CD8-positive, alpha-beta memory T cell (primary cell): ENCODE measurements at places on chromosomes 2 and 18.

- DNase-seq: no peak
These were observed 22.2 kb upstream of the ASNSD1 start for GRCh38 chr2:189639007-189639609.

GRCh38 chr18:5434425-5434824 is 109.4 kb downstream of the EPB41L3 start:
- DNase-seq: no peak

GRCh38 chr18:77250926-77251729 is 1.5 kb downstream of the GALR1 start:
- no peak for DNase-seq

DNA sequence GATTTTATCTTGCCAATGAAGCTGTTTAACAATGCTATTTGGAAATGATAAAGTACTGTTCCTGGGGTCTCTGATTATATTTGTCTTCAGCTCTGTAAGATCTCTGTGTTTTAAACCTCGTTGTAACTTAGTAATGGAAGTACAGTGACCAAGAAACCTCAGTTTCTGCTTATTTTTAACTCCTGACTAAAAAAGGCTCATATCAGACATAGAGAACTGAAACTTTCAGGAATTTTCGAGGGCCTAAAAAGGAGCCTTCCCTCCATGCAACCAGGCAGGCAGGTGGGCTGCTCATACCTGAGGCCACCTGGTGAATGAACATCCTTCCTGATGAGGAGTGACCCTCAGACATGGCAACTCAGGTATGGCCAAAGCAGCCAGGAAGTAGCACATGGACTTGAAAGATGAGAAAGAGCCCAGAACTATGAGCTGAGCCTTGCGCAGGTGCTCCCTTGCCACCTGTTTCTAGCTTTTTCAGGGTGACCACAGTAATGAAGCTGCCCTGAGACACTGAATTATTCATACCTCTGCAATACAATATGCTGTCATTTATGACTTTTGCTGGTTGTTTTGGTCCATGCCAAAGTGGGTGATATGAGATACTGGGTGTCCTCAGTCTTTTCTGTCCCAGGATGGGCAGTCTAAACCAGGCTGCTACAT is 23.9 kb downstream of the MYO3B start:
- no peak for DNase-seq

GRCh38 chr2:42906111-42906556 is 113.8 kb upstream of the HAAO start:
- DNase-seq: no peak

GRCh38 chr2:196244966-196245365 is 73.6 kb upstream of the STK17B start:
- no peak for DNase-seq

DNA sequence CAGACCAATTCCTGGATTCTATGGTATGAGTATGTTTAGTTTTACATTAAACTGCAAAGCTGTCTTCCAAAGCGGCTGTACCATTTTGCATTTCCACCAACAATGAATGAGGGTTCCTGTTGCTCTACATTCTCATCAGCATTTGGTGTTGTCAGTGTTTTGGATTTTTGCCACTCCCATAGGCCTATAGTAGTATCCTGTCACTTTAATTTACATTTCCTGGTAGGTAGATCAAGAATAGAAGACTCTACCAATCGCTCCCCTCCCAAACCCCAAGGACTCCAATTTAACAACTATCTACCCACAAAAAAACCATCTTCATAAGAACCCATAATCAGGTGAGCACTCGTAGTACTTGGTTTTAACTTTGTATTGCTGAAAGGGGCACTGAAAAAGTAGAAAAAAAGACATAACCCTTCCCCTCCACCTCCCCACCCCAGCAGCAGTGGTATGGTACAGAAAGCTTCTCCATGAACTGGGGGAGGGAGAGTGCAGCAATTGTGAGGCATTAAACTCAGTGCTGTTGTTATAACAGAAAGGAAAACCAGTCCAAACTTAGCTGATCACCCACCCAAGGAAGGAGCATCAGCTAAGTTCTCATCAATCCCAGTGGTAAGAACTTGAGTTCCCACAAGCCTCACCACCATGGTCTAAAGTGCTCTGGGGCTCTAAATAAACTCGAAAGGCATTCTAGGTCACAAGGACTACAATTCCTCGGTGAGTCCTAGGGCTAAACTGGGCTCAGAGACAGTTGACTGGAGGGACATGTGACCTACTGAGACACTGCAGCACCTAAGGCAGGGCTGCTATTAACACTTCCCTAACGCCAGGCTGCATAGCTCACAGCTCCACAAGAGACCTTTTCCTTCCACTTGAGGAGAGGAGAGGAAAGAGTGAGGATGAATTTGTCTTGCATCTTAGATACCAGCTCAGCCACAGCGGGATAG is 35.5 kb upstream of the CYTIP start:
- no peak for DNase-seq

GRCh38 chr18:49811151-49811938 is 2.0 kb downstream of the ACAA2 start:
- no peak for DNase-seq

DNA sequence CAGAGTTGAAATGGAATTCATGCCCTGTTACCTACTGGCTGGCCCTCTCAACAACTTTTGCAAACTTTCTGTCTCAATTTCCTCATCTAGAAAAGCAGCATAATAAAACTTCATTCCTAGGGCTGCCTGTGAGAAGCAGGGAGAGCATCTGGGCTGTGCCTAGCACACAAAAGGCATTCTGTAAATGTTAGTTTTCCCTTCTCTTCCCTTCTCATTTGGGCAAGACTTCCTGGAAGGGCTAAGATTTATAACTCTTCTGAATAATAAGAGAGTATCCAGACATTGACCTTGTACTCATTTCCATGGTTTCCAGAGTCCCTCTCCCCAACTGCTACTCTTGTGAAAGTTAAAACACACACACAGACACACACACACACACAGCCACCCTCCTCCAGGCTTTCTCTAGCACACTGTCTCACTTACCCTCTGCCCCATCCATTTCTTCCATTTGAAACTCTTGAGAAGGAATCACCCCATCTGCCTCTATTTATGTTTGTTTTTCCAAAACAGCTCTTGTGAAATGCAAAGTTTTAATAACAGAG is 302.1 kb downstream of the SMAD2 start:
- no peak for DNase-seq

- peak; percentile 52 for DNase-seq
These were observed 3.2 kb downstream of the PIGN start for GRCh38 chr18:62183578-62184195.

DNA sequence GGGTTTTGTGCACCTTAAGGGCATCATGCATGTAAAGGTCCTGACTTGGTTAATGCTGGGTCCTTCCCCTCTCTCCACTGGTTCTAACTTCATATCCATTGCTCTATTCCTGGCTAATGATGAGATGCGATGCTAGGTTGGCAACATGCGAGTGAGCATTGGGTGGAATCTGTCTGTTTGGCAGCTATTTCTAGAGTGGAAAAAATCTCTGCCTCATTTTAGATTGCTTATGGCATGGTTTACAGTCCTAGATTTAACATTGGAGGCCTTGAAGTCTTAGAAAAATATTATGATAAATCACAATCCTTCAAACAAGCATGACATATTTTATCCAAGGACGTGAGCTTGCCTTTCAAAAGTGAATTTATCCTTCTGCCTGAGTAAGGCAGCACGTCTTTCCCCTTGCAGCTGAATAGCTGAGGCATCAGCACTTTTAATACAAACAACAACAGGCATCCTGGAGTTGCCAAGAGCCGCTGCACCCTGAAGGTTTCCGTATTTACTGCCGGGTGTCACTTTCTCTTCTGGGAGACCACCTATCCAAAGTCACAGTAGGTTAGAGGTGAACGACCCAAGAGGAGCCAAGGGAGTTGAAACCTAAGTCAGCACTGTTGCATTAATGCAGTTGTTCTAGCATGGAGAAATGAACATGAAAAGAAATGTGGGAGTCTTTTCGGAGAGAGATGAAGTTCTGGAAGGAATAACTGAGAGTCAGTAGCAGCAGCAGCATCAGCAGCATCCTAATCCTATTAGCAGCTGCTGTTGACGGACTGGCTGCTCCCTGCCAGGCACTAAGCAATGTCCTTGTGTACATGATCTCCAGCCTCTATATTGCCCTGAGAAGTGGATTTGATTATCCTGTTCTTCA is 78.4 kb downstream of the MAPK4 start:
- no peak for DNase-seq

DNA sequence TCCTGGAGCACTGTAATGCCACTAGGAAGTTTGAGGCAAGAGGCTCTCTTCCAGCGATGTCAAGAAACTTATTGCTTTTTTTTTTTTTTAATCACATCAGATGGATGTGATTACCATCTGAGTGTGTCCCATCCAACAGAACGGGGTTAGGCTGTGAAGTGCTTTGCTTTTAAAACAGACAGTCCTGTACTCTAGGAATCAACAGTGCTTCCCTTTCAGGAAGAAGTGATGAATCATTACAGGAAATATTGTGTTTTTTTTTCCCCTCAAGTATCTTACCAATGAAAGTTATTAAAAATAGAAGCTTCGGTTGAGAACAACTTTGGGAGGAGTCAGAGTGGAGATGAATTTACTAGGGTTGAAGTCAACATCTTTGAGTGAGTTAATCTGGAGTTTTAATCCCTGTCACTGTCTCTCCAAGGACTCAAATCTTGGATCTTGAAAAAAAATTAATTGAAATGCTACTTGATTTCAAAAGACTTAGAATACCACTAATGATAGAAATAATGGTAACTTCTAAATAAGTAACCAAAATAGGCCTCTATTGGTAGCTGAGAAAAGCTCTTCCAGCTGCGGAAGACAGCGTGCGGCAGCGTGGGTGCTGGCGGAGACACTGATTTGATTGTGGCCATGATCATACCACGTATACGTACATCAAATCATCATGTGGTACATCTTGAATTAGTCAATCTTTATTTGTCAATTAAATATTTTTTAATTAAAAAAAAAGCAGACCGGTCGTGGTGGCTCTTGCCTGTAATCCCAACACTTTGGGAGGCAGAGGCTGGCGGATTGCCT is 45.5 kb downstream of the GATA6 start:
- no peak for DNase-seq

- no peak for DNase-seq
These were observed 5.0 kb upstream of the MYL12B start for GRCh38 chr18:3256693-3257626.

DNA sequence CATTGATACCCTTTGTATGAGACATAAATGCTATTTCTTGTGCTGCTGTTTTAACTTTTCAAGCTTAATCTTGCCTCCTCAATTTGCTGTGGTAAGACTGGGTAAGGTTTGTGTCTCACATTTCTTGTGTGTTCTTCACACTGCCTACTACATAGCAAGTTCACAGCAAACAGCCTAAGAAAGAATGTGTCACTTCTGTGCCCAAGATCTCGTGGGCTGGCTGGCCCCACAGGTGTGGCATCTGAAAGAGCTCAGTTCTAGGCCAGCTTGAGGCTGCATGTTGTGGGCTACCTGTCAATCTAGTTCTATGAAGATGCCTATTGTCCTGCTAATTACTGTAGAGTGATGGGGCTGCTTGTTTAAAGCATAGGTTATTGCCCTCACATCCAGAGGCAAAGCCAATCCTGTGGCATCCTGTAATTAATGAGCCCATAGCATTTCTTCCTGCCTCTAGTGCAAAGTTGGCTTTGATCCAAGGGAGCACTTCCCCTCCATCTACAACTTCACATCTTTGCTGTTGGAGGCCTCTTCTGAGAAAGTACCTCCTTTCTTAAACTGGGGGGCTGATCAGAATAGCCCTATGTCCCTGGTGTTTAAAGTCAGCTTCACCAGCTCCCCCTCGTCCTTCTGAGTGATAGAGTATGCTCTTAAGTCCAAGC is 40.9 kb upstream of the ASPRV1 start:
- DNase-seq: no peak

DNA sequence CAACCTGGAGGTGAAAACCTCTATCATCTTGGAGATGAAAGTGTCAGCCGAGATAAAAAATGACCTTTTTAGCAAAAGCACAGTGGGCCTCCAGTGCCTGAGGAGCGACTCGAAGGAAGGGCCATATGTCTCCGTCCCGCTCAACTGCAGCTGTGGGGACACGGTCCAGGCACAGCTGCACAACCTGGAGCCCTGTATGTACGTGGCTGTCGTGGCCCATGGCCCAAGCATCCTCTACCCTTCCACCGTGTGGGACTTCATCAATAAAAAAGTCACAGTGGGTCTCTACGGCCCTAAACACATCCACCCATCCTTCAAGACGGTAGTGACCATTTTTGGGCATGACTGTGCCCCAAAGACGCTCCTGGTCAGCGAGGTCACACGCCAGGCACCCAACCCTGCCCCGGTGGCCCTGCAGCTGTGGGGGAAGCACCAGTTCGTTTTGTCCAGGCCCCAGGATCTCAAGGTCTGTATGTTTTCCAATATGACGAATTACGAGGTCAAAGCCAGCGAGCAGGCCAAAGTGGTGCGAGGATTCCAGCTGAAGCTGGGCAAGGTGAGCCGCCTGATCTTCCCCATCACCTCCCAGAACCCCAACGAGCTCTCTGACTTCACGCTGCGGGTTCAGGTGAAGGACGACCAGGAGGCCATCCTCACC is 90.2 kb downstream of the SH3BP4 start:
- no peak for DNase-seq

- no peak for DNase-seq
These were observed 10.6 kb upstream of the SNORC start for GRCh38 chr2:232859385-232859916.

DNA sequence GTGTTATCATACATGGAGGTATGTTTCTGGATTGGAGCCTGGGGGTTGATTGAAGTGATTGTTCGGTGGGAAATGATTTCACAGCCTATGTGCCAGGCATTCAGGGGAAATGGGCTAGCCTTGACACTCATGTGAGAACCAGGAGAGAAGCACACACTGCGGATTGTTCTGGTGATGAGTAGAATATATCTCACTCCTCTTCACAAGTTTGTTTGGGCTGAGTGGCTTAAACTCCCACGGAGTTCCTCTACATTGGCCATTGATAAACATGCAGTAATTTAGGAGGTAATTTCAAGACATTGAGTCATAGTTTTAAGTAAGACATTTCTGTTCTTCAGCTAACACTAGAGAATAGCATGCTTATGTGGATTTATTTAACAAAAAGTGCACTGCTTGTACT is 498.9 kb upstream of the NETO1 start:
- no peak for DNase-seq

DNA sequence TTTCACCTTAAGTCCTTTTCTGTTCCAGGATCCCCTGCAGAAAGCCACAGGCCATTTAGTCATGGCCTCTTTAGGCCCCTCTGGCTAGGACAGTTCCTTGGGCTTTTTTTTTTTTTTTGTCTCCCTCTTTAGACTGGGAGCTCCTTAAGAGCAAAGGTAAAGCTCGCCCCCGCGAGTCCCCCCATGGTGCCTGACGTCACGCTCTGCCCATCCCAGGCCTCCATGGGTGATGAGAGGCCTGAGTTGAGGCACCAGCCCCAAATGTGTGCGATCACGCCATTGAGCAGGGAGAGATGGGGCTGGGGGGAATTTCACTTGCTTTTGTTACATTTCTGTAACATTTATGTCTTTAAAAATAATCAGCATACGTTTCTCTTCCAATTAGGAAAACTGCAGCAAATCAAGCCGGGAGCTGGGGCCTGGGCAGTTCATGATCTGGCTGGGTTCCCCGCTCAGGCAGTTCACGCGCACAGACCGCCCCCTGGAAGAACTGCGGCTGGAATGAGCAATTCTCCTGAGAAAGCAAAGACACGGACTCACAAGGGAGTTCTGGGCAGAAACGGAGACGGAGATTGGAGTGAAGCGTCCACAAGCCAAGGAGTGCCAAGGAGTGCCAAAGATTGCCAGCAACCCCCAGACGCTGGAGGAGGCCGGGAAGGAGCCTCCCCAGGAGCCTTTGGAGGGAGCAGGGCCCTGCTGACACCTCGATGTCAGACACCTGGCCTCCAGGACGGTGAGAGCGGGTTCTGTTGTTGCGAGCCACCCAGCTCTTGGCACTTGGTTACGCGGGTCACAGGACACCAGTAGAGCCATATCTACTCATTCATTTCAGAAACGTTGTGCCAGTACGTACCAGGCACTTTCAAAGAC is 108.4 kb upstream of the ODC1 start:
- DNase-seq: no peak
